ENCODE measurements at places on chromosomes 4 and X.
A peak's percentile ranks its signal among the peaks of the same experiment; 100 is the strongest.

DNA sequence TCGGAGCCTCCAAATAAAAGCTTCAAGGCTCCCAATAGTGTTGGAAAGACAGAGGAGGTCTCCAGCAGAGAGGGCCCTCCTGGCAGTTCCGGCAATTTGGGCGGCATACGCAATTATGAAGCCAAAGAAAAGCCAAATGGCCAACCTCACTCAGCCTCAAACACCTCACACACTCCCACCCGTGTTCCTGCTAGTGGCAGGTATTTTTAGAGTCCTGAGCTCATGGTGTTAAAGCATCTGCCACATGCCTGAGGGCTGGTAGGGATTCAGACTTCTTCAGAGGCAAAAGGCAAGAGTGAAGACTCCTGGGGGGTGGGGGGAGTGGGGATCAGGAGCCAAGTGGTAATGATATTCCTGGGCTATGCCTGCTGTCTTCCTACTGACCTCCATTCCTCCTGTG is 7.4 kb downstream of the RAB33A start:
- no peak for DNase-seq

DNA sequence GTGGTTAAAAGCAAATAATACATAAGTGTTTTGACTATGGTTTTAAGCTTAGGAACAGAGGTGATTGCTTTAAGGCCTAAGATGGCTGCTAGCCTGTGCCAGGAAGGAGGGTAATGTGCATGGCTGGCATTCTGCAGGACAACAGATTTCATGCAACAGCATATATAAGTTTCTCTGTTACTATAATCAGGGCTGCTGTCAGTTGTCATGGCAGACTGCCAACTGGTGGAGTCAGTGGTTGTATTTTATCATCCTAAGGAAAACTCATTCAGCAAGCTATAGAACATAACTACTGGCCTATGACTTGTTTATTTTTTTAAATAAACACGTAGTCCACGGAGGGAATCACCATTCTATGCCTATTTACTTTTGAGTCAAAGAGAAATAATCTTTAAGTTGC is 77.7 kb upstream of the DCAF8L1 start:
- no peak for DNase-seq

- DNase-seq: no peak
Observed at GRCh38 chr4:184616633-184617551, 32.4 kb downstream of the CASP3 start.

GRCh38 chr4:26558166-26558895 is 25.6 kb upstream of the TBC1D19 start:
- DNase-seq: no peak

GRCh38 chr4:140092094-140092851 is 61.7 kb downstream of the MAML3 start:
- no peak for DNase-seq

- no peak for DNase-seq
Observed at GRCh38 chr4:130576218-130576617, 1480.3 kb downstream of the C4orf33 start.

DNA sequence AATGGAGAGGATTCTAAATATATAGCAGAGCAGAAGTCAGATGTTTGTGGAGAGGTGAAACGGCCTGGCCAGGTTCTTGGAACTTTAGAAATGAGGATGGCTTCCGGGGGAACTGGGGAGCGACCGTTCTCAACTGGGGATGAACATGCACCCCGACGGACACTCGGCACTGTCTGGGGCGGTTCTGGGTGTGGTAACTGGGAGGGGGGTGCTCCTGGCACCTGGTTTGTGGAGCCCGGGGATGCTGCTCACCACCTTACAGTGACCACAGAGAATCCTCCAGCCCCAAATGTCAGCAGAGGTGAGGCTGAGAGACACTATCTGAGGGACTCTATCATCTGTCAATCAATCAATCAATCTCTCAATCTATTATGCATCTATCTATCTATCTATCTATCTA is 69.0 kb upstream of the PPP2R3B start:
- DNase-seq: no peak

DNA sequence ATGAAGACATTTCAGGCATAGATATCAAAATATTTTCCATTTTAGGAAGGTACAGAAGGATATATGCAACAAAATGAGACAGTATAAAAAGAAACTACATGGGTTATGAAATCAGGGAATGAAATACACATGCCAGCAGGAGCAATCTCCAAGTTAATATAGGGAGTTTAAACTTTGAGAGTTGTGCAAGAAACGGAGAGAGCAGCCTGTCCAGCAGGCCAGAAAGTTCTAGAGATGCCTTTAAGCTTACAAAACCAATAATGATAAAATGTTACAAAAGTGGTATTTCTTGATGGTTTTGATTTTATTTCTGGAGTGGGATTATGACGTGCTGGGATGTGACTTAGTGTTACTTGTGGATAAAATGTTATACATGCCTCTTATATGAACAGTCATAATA is 2047.9 kb downstream of the ARAP2 start:
- DNase-seq: no peak

- no peak for DNase-seq
Observed at GRCh38 chrX:19791562-19791961, 95.8 kb downstream of the SH3KBP1 start.

DNA sequence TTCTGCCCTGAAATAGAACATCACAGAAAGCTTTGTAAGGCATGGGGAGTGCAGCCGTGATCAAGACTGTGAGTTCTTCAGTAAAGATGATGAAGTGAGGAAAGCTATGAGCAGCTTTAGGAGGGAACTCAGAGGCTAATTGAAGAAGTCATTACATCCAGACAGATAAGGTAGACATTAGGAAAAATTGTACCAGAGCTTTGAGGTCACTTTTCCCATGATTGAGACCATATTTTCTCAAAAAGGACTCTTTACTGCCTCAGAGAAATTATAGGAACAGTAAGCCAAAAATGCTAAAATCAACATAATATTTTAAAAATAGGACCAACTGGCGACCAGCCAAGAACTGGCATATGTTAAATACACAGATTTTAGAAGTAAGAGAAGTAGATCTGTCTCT is 11.2 kb downstream of the CHST7 start:
- no peak for DNase-seq

GRCh38 chr4:183755596-183755995 is 96.5 kb downstream of the TRAPPC11 start:
- no peak for DNase-seq

DNA sequence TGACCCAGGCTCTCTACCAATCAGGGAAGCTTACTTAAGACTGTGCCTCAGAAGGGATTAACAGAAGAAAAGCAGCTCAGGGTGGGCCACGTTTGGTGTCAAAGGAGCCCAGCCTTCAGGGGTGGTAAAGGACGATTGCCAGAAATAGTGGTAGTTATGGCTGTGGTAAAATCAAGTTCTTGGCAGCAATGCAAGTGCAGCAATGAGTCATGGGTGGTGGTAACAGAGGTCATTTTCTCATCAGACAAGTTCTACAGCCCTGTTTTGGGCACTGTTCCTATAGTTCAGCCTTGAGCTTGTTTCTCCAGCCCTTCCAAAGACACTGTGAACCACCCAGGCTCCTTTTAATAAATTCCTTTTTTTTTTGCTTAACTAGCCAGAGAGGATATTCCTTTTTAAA is 120.3 kb downstream of the EFHC2 start:
- peak; percentile 59 for DNase-seq

- DNase-seq: no peak
Observed at GRCh38 chrX:331825-332495, 13.4 kb upstream of the GTPBP6 start.

GRCh38 chrX:8851231-8851886 is 50.2 kb upstream of the FAM9A start:
- DNase-seq: no peak

DNA sequence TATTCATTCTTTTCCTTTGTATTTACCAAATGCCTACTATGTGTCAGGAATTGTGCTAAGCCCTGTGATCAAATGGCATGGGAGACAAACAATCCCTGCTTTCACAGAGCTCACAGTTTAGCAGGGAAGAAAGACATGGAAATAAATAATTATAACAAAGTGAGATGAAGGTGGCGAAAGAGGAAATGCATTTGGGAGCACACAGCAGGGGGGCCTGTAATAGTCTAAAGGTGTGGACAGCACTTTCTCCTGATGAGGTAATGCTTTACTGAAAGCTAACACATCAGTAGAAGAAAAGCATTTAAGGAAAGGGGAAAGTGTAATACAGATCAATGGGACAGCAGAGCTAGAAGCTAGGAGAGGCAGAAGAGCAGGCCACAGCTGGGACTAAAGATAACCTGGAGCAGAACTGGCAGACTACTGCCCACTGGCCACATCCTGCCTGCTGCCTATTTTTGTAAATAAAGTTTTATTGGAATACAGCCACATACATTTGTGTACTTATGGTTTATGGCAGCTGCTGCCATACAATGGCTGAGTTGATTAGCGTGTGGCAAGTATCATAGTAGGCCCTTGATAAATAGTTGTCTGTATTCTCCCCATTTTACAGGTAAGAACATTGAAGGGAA is 67.1 kb upstream of the TAPT1 start:
- no peak for DNase-seq

GRCh38 chr4:111231281-111231680 is 608.4 kb upstream of the PITX2 start:
- DNase-seq: no peak

- DNase-seq: no peak
Observed at GRCh38 chrX:124395145-124395880, 49.0 kb downstream of the SH2D1A start.

DNA sequence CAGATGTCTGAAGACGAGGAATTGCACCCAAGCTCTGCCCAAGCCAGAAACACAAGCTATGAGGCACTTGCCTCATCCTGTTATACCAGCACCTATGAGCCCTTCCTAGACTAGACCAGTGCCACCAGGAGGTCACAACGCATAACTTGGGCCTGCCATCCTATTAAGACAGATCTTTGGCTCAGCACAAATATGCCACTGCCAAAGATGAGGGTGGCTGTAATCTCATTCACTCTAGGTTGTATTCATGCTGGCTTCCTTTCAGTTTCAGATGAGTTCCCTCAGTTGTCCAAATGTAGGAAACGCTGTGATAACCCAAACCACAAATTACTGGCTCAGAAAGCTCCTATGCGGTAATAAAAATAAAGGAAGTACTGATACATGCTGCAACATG is 76.5 kb upstream of the CITED1 start:
- DNase-seq: no peak

GRCh38 chr4:83320548-83320947 is 14.1 kb downstream of the HPSE start:
- DNase-seq: no peak

DNA sequence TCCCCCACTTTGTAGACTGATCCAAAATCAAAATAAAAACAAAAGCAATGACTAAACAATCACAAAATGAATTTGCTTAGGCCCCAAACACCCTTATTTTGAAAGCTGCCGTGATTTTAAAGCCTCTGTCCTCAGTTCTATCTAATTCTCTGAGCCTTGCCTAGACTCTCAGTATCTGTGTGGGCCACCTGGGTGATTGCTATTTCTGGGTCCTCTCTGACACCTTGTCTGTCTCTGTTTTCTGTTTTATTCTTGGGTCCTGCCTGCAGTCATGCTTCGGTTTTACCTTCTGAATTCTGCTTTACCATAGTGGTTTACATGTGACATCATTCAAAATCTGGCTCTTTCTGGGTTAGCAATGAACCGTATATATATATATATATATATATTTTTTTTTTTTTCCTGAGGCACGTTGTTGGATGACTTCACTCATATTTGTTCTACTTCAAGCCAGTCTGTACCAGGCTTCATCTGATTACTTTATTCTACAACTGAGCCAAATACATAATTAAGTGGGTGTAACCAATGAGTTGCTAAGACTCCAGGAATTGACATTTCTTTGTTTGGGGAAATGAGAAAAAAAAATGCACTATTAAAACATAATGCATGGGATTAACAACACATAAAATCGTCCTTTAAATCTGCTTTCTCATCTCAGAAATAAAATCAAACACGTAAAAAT is 710.7 kb upstream of the SLIT2 start:
- DNase-seq: no peak

DNA sequence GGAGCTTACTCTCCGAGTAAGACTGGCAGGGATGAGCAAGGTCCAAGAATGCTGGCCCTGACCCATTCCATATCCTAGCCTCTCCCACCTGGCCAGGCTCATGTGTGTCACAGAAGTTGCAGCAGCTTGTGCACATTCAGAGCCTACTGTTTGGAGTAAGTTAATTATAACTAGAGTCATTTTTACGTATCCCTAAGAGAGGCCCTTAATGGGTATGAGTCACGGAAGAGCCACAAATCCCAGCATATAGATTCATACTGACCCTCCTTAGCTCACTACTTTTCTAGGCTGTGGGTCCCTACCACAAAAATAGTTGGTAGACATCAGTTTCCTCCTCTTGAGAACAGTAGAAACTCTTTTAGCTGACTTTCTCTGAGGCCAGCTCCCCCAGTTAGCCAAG is 118.3 kb upstream of the FRG1 start:
- DNase-seq: no peak

- no peak for DNase-seq
Observed at GRCh38 chrX:96425200-96425599, 259.4 kb upstream of the DIAPH2 start.

DNA sequence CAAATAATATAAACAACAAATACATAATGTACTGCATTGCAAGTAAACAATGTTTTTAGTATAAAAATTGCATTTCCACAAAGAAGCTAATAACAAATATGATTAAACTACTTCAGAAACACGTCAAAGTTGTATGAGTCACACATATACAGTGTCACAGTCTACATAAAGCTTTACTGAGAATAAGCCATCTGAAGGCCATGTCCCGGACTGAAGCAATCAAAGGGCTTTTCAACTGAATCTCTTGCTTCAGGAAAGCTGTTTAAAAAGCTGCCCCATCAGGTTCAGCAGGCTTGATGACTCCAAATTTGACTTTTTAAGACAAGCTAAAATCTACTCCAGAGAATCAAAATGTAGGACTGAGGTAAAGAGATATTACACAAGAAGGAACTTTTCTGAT is 1476.8 kb downstream of the ADGRL3 start:
- DNase-seq: no peak

- DNase-seq: no peak
Observed at GRCh38 chr4:141565379-141566089, 70.8 kb upstream of the IL15 start.

DNA sequence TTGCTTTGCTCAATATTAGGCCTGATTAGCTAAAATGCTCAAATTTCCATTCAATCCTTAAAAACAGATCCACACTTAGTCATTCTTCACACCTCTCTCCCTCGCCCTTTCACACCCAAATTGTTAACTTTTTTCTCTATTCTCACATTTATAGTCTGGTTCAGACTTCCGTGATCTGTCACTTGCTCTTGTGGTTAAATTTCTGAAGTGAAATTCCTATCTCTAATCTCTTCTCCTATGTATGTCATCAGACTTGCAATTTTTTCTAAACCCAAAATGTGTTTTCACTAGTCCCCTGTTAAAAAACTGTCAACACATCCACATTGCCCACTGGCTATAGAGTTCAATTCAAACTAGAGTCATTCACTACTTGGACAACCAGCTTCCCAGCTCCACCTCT is 63.2 kb downstream of the SNCA start:
- DNase-seq: no peak

- DNase-seq: no peak
Observed at GRCh38 chrX:137566746-137567679, 1.1 kb downstream of the ZIC3 start.

DNA sequence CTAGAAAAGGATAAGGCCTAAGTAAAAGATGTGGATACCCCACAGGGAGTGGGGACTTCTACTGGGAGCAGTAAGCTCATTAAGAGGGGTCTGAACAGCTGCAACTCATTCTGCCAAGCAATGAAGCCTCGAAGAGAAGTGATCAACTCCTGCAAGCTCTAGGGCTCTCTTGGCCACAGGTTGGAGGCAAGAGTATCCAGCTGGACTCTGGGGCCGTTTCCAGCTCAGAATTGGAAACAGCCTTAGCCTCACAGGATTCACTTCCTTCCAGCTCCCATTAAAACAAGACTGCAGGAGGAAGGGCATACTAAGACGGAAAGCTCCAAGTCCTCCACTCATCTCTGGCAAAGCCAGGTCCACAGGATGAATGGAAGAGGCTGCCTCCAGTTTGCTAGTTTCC is 126.3 kb downstream of the ATG4A start:
- DNase-seq: no peak

Data from astrocyte of the cerebellum (primary cell).